ENCODE measurements at places on chromosomes 2 and 18.

DNA sequence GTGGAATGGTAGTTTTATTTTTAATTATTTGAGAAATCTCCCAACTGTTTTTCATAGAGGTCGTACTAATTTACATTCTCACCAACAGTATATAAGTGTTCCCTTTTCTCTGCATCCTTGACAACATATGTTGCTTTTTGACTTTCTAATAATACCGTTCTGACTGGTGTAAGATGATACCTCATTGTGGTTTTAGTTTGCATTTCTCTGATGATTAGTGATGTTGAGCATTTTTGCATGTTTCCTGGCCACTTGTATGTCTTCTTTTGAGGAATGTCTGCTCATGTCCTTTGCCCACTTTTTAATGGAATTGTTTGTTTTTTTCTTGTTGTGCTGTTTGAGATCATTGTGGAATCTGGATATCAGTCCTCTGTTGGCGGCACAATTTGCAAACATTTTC, 242.5 kb downstream of the ZNF521 start:
- no peak for DNase-seq

GRCh38 chr18:71431689-71432088, 1112.5 kb downstream of the CBLN2 start:
- DNase-seq = no peak

- DNase-seq = no peak
These were observed 1.8 kb downstream of the MPV17 start for GRCh38 chr2:27320958-27321543.

GRCh38 chr18:13562494-13563029, 163.8 kb downstream of the FAM210A start:
- peak; percentile 72 for DNase-seq

DNA sequence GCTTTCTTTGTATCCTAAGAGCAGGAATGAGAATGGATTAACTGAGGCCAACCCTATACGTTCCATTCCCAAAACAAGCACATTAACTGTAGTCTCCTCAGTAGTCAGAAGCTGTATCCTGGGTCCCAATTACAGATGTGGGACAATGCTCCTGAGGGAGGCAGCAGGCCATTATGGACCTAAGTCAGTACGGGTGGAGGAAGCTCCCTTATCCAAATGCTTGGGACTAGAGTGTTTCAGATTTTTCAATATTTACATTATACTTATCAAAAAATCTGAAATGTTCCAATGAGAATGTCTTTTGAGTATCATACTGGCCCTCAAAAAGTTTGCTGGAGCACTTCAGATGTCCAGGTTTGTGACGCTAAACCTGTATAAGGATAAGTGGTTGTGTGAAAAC, 90.1 kb downstream of the PRELID3A start:
- DNase-seq = no peak

DNA sequence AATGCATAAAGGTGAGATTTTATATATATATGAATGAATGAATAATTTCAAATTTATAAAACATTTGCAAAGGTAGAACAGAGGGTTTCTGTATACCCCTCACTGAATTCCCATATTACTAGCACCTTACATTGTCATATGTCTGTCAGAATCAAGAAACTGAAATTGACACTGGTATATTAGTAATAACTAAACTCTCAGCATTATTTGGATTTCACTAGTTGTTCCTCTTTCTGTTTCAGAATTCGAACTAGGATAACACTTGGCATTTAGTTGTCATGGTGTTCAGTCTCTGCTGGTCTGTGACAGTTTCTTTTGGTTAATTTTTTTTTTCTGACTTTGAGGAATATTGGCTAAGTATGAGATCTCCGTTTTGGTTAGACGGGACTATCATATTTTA, 275.9 kb downstream of the DCC start:
- no peak for DNase-seq

- DNase-seq = no peak
These were observed 33.6 kb downstream of the PLCL1 start for GRCh38 chr2:197838036-197838435.

DNA sequence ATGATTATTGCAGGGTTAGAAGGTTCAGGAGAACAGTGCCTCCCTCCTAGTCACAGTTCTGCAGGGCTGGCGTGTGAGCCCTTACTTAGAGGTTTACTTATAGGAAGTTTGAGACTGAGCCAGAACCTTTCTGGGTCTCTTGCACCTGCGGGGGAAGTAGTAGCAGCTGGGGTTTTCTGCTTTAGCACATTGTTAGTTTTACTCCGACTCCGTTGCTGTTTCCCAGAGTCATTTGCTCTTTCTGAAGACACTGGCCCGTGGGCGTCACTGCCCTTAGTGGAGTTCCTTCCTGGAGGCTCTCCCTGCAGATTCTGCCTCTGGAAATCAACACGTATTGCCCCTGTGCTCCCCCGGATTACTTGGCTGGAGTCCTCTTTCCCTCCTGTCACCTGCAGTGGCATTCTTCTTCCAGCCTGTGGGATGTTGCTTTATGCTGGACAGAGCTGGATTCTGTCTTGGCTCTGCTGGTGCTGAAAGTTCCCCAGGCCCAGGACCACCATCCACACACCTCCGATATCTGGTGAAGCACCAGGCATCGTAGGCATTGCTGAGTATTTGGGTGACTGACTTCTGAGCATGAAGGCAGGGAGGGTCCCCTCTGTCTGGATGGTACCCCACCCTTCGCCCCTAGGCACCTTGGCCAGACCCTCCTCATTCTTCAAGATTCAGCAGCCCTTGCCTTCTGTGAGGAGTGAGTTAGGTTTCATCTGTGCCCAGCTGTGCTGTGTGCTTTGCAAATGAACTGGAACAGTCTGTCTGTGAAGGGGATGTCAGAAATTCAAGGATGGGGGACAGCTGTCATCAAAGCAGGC, 51.7 kb downstream of the AGAP1 start:
- no peak for DNase-seq

DNA sequence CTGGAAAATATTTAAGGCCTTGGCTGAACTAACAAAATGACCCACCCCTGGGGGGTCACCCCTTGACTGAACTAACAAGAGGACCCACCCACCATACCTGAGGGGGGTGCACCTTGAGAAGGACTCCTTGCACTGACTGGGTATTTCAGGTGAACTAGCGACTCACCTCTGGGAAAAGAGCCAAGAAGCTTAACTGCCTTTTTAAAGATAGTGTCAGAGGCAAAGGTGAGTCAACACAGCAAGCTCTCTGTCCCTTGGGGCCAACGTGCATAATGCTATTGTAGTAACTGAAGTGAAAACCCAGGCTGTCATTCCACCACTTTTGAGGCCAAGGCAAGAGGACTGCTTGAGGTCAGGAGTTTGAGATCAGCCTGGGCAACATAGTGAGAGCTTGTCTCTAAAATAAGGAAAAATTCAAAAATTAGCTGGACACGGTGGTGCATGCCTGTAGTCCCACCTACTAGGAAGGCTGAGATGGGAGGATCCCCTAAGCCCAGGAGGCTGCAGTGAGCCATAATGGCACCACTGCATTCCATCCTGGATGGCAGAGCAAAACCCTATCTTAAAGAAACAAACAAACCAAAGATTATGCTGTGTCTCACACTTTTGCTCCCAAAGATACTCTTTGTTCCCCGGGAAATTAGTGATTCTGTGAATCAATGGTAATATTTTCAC, 36.4 kb upstream of the ZCCHC2 start:
- no peak for DNase-seq

- no peak for DNase-seq
These were observed 49.3 kb upstream of the FZD7 start for GRCh38 chr2:201984333-201984732.

- DNase-seq = no peak
These were observed 297.7 kb upstream of the SYT4 start for GRCh38 chr18:43574974-43575373.

DNA sequence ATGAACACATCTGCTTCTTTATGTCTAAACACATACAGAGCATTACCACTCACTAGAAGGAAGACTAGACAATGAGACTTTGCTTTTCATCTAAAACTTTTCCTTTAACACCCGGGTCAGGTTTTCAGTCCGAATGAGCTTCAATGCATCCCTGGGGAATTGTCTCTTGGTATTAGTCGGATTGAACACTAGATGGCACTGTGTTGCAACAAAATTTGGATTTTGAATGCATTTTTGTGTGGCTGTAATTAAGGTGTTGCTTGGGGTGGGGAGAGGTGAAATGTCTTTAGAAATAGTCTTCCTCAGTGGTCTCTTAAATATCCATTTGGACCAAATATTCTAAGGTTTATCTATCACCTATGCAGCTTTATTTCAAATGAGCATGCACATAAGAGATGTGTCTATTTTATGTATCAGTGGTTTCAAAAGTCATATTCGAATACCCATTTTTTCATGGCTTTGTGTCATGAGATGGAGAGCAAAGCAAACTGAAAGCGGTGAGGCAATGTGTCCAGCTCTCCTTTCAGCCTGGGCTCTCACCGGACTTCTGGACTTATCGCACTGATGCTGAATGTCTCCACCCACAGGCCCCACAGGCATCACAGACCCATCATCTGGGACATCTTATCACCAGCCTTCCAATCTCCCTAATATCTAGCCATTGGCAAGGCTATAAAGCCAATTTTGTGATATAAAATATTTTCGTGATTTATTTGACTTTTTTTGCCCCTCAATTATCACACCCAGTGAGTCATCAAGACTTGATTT, 510.3 kb downstream of the RNF144A start:
- peak; percentile 71 for DNase-seq

DNA sequence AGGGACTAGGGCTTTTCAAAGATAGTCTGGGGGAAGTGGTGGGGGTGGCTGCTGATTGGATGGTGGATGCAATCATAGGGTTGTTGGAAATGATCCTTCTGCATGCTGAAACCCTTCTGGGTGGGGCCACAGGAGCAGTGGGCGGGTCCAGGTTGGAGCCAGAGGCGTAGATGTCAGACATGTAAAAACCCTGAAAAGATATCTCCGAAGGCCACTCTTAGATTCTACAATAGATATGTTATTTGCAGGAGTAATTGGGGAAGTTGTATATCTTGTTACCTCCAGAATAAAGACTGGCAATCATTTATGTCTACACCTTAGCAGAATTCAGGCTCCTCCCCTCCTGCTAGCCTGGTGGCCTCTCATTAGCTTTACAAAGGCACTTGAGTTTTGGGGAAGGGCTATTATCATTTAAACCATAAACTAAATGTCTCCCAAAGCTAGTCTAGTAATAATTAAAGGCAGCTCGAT, 8.2 kb upstream of the FAM98A start:
- peak; percentile 4 for DNase-seq

- DNase-seq = no peak
These were observed 9.1 kb downstream of the SIX3 start for GRCh38 chr2:44950646-44951045.

- peak; percentile 32 for DNase-seq
These were observed 503 bp downstream of the ANXA4 start for GRCh38 chr2:69742322-69742952.

- DNase-seq = no peak
These were observed 74.3 kb upstream of the MMADHC start for GRCh38 chr2:149661844-149662243.

GRCh38 chr2:182695776-182696175, 20.3 kb upstream of the DNAJC10 start:
- DNase-seq = no peak

All from KBM-7 (cell line).